ENCODE measurements at places on chromosomes 4 and X. TPM values are rescaled to one million over a fixed set of nuclear protein-coding genes. Genes with fewer than 3 reads are reported as not detected.

GRCh38 chr4:40427128-40427527, 92.0 kb downstream of the CHRNA9 start:
- no peak for ATAC-seq

The ARX gene
- total RNA-seq, result 2.3 TPM

- ATAC-seq, result no peak
Measured at GRCh38 chr4:10111067-10111801, 5.4 kb downstream of the WDR1 start.

GRCh38 chr4:110046588-110047049, 133.9 kb downstream of the EGF start:
- no peak for ATAC-seq

The H2BW2 gene
- not detected for total RNA-seq

The PNPLA4 gene
- 10.0 TPM for total RNA-seq

The SPANXA1 gene
- not detected for total RNA-seq

The LYAR gene
- total RNA-seq, result 7.0 TPM

The CXCL11 gene
- total RNA-seq, result not detected

The ARMCX2 gene
- 258 TPM for total RNA-seq

GRCh38 chr4:5890063-5890727, 2.7 kb downstream of the CRMP1 start:
- peak; percentile 51 for ATAC-seq

DNA sequence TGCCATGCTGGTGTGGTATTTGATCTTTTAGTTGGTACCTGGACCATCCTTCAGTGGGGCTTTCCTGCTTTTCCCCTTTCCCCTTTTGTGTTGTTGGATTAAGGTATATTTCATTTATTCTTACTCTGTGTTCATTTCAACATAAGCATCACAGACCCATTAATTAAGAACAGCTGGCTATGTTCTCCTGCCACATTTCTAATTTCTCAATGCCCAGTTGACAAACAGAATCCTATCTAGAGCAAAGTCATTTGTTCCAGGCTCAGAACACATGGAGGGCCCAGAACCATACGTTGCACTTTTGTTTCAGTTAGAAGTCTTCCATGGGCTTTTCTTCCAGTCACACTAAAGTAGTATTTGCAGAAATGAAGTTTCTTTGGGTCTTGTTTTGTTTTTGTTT, 46.1 kb upstream of the EOLA2 start:
- ATAC-seq, result no peak

- ATAC-seq, result no peak
Measured at GRCh38 chrX:3268829-3269228, 77.6 kb downstream of the MXRA5 start.

- peak; percentile 63 for ATAC-seq
Measured at GRCh38 chr4:87465739-87466366, 43.5 kb downstream of the NUDT9 start.

The CYSLTR1 gene
- total RNA-seq, result not detected

The TLR7 gene
- 0.05 TPM for total RNA-seq

- no peak for ATAC-seq
Measured at GRCh38 chrX:3777416-3777815, 64.0 kb upstream of the PRKX start.

DNA sequence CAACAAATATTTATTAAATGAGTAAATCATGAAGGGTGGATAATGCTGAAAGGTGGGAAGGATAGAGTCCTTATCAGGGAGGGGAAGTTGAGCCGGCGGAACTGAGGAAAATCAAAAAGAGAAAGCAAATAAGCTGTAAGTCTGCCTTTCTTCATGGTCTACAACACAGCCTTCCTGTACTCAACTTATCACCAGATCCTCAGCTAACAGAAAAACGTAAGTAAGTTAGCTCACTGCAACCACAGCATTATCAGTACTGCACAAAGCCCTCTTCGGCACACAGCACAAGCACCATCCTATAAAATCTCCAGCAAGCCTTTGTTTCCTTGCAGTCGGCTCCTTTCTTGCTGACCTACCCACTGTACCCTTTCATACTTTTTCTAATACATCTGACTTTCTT, 70.3 kb downstream of the CRMP1 start:
- no peak for ATAC-seq

The PAGE5 gene
- total RNA-seq, result not detected

The EOLA2 gene
- total RNA-seq, result 36.9 TPM

DNA sequence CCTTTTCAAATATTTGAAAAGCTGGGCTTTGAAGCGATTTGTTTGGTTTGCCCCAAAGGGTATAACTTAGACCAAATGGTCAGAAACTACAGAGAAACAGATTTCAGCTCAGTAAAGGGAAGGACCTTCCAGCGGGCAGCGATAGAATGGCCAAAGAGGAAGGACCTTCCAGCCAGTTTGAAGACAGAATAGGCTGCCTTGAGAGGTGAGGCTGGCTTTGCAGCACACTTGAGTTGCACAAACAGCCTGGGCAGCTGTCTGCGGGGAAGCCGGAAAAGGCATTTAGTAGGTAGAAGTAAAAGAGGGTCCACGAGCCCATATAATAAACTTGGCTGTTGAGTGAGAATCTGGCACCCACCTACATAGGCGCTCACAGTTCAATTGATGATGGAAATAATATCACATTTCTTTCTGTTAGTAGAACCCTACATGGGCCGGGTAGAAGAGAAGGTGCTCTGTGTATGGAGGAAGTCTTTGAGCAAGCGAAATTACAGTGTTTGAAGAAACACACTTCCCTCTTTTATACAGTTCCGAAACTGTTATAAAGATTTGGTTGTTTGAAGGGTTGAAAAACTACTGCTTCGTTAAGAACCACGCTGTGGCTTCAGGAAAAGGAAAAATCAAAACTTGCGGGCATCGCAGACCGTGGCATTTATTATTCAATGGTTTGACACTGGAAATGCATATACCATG, 75.0 kb upstream of the SORBS2 start:
- ATAC-seq, result no peak

DNA sequence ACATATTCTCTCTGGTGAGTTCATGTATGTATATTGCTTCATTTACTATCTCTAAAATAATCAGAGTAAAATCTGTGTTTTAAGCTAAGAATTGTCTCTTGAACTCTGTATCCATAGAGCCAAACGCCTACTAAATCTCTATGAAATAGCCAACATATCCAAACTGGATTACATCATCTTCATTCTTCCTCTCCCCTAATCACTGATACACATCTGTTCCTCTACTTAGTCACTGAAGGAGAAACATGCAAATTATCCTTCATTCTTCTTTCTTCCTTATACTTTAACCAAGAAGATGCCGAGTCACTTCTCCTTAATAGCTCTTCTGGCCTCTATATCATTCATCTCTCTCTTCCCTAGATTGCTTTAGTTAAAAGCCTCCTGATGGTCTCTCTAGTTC, 630.4 kb upstream of the FTHL17 start:
- ATAC-seq, result no peak

DNA sequence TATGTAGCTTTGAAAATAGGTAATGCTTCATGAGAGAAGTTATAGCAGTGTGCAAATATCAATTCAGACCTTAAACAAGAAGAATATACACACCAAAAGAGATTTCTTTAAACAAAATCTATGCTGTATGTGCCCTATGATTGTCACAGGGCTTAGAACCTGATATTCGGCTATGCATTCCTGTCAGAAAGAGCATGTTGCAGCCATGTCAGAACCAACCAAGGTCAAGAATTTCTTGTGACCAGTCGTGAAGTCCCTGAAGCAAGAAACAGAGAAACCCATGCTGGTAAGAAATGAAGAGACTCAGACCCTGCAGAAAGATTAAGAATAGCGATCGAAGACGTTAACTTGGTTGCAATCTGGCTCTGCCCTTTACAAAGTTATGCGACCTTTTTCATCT, 210.3 kb upstream of the SPIN4 start:
- no peak for ATAC-seq

DNA sequence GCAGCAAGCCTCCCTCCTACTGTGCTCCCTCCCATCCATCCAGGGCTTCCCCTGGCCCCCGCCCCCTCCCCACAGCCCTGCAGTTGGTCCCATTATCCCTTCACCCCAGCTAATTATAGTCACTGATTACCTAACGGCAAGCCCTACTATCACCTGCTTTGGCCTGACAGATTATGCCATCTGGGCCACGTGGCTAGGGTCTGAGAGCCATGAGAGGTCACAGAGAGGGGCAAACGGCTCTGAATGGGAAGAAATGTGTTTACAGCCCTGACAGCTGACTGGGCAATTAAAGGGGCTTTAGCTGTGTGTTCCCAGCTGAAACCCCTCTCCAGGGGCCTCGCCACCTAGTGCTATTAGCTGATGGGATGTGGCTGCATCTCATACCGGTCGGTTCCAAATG, 134.4 kb upstream of the CPEB2 start:
- ATAC-seq, result peak; percentile 93

DNA sequence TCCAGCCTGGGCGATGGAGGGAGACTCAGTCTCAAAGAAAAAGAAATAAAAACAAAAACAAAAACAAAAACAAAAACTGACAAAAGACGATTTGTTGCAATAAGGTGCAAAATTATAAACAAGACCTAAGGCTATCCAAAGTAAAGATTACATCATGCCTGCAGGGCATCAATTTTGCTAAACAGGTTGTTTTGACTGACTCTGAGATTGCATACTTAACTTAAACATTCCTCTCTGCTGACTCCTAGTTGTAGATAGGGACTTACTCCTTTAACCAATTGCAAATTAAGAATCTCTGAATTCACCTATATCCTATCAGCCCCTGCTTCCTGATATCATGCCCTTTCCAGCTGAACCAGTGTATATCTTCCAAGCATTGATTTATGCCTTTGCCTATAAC, 2687.3 kb downstream of the PCDH7 start:
- ATAC-seq, result no peak

DNA sequence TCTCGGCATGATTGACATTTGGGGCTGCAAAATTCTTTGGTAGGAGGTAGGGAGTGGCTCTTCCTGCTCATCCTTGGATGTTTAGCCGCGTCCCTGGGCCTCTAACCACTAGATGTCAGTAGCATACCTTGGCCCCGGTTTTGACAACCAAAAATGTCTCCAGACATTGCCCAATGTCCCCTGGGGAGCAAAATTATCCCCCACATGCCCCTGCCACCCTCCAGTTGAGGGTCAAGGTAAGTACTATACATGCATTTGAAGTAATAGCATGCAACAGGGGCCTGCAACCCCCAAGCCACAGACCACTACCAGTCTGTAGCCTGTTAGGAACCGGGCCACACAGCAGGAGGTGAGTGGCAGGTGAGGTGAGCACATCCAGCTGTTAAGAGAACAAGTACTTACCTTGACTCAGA, 17.6 kb upstream of the KIAA1210 start:
- peak; percentile 25 for ATAC-seq

GRCh38 chr4:41989994-41990364, 351 bp upstream of the SLC30A9 start:
- peak; percentile 40 for ATAC-seq

DNA sequence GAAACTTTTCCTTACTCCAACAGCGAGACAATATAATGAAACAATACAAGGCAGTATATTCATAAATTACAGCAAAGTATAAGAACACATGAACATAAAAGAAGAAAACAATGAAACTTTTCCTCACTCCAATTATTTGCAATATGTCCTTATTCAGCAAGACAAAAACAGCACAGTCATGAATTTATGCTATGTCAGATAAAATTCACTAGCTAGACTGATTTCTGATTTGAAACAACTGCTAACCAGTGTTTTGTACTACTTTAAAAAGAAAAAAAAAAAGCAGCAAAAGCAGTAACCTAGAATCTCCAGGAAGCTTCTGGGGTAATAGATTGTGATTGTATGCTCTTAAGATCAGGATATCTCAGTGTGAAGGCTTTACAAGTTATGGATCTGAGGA, 45.2 kb upstream of the UNC5C start:
- no peak for ATAC-seq

- ATAC-seq, result no peak
Measured at GRCh38 chr4:44120646-44121045, 328.0 kb downstream of the KCTD8 start.

GRCh38 chr4:87982036-87982435, 6.5 kb downstream of the SPP1 start:
- no peak for ATAC-seq

The COX7B2 gene
- not detected for total RNA-seq

- no peak for ATAC-seq
Measured at GRCh38 chrX:65300104-65300809, 234.3 kb downstream of the LAS1L start.

The RAB33A gene
- not detected for total RNA-seq

DNA sequence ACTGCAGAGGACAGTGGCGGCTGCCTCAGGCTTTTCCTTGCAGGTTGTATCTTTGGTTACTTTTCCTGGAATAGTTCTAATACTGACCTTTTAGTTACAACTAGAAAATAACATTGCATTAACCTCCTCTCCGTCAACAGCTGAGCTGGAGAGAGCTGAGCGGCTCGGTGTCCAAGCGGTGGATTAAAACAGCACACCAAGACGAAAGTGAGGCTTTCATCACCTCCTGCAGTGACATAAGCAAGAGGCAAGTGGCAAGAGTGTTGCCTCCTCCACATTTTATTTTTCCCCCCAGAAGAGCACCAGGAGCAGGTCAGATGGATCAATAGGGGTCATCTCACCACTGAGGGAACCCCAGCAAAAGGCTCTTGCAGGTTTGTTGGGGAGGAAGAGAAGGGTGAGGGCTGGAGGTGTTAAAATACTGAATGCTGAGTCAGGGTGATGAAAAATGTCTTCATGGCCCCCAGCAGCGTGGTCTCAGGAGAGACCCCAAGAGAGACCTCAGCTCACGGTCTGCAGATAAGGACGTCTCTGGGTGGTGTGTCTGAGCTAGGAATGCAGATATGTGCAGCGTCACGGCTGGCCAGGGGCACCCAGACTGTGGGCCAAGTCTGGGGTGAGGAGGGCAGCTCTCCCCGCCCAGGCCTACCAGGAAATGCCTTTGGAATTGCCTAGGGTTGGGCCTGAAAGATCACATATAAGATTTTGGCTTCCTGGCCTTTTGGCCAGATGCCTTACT, 50.3 kb downstream of the CASP3 start:
- no peak for ATAC-seq

The CPZ gene
- not detected for total RNA-seq

DNA sequence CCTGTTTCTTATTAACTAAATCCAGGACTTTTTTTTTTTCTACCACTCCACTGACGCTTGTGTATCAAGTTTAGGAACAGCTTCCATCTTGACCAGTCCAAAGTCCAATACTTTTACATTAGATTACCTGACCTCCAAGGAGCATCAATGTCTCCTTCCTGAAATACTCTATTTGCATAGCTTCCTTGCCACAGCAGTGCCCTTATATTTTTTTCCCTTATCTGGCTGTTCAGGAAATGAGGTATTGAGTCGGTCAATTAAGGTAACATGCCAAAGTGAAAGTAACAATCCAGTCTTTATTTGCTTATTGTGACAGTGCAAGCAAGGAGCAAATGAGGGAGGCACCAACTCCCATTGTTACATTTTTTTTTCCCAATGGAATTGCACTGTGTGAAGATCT, 730.8 kb upstream of the NDST4 start:
- ATAC-seq, result no peak

GRCh38 chr4:101152521-101152920, 194.8 kb downstream of the PPP3CA start:
- ATAC-seq, result no peak

GRCh38 chr4:174828845-174829701, at the start of gene GLRA3:
GLRA3 (minus strand) TSS chr4:174829247; CDS start chr4:174828811, 436 bp downstream.
- ATAC-seq, result peak; percentile 99

GRCh38 chrX:7115557-7115956, 32.0 kb upstream of the STS start:
- no peak for ATAC-seq

All from motor neuron (in vitro differentiated cells).